Left colon (tissue), 2 donors: ENCODE measurements at places on chromosomes 7 and 10.

GRCh38 chr7:144470078-144470477 is 66.6 kb upstream of the NOBOX start:
- no peak for DNase-seq

DNA sequence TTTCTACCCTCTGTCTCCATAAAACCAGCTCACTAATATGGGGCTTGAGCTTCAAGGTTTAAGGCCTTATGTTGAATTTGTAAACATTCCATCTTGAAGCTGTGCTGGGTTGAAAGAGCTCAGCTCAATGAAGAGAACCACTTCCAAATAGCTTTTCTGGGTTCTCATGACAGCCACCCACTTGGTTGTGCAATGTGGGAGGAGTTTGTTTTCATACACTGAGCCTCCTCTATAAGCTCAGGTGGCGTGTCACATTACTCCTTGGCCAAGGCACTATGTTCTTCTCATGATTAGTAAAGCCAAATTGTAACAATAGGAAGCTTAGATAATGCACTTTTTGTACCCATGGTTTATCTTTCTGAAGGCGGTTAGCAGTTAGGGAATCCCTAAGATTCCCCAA is 265.6 kb downstream of the PTEN start:
- no peak for DNase-seq

DNA sequence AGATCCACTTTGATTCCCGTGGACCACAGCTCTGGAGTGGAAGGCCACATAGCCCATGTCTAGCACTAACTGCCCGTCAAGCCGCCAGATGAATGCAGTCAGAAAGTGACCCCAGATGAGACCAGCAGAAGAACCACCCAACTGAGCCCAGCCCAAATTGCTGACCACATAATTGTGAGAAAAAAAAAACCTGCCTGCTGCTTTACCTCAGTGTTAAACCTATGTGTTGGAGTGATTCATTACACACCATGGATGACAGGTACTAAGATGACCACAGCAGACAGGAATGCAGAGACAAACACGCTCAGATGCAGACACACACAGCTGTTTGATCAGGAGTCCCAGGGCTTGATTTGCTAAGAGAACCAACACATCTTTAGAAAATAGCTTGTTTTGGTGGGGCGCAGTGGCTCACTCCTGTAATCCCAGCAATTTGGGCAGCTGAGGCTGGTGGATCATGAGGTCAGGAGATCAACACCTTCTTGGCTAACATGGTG is 168.1 kb upstream of the PPP2R2D start:
- DNase-seq, result no peak

DNA sequence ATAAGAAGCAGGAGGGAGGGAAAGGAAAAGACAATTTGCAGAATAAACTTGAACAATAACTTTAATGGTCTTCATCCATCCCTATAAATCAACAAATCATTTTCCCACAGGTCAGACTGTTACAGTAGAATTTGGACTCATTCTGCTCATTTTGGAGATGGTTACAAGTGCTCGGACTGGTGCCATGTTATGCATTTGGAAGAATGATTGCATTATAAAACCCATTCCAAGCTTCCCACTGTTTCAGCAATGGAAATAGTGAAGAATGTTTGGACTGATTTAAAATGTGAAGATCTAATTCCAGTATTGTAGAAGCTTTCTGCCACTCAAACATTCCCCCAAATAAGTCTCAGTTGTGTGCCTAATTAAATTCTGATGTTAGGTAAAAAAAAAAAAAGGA is 99.7 kb upstream of the ZEB1 start:
- DNase-seq, result no peak

GRCh38 chr7:102897856-102898531 is 14.8 kb upstream of the LRRC17 start:
- DNase-seq, result no peak

- no peak for DNase-seq
Measured at GRCh38 chr7:68604541-68604940, 993.7 kb upstream of the AUTS2 start.

- DNase-seq, result no peak
Measured at GRCh38 chr7:144723301-144723700, 112.6 kb downstream of the TPK1 start.

- DNase-seq, result no peak
Measured at GRCh38 chr7:132545756-132546155, 30.5 kb downstream of the PLXNA4 start.

- no peak for DNase-seq
Measured at GRCh38 chr7:158067219-158067930, 520.2 kb downstream of the PTPRN2 start.

DNA sequence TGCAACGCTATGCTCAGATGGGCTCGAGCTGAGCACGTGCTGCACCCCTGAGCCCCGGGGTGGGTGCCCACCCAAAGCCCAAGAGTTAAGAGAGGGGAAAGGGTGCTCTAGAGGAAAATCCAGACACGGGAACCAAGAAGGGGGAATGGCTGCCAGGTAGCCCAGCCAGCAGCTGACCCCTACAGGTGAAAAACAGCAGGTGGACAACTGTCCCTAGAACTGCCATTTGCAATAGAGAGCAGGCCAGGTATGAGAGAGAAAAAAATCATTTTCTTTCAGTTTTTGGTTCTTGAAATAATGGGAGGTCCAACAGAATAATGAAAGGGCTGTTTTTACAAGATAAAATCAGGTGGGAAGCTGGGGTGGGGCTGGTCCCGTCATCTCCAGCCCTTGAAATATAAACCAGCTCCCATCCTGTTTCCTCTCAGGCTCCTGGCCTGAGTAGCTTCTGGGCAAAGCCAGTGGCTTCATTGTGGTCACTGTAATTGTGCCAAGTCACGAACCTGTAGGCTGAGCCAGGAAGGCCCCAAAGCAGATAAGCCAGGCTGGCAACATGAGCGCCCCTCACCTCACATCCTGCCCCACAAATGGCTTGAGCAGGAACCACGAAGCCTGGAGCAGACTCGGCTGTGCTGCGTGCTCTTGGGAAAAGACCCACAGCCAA is 257.8 kb downstream of the SNX10 start:
- no peak for DNase-seq

DNA sequence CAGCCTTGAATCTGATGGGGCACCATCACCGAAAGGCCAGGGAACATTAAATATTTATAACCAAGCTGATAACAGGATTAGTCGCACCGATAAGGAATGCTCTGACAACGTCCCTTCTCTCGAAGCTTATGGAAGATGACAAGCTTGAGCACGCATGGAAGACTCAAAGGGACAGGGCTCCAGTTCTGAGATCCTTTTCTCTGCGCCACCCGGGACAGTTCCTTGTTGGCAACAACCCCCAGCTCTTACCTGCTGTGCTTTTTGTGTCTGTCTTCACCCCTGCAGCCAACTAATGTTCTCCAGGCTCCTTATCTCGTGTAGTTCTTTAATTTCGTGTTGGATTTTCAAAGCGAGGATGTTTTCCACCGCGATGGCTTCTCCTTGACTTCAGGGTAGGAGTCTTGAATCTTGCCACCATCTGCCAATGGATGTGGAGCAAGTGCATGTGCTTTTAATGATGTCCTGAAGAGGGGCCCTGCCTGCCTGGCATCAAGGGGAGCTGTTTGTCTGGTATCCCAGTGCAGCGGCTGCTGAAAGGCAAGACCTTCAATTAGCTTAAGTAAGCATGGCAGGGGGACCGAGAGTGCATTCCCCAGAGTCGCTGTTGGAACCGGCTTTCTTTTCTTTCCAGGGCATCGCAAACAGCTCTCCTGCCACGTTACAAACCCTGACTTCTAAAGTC is 354 bp upstream of the FERD3L start:
- DNase-seq, result no peak

GRCh38 chr7:131869169-131869844 is 312.9 kb upstream of the PODXL start:
- no peak for DNase-seq

GRCh38 chr7:69908454-69908853 is 310.2 kb downstream of the AUTS2 start:
- no peak for DNase-seq

DNA sequence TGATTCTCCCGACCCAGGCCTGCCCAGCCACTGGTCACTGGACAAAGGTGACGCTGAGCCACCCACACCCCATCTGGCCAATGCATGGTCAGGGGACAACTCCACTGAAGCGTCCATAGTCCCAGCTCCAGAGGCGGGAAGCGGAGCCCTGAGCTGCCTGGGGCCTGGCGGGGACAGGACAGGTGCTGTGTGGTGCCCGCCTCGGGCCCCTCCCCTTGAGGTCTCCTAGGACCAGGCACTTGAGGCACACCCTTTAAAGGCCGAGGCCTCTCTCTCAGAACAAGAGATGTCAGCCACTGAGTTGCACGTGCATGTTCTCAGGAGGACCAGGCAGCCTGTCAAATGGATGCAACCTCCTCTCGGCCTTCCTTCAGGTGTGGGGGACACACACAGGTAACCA is 52.5 kb upstream of the PPP2R2D start:
- no peak for DNase-seq

DNA sequence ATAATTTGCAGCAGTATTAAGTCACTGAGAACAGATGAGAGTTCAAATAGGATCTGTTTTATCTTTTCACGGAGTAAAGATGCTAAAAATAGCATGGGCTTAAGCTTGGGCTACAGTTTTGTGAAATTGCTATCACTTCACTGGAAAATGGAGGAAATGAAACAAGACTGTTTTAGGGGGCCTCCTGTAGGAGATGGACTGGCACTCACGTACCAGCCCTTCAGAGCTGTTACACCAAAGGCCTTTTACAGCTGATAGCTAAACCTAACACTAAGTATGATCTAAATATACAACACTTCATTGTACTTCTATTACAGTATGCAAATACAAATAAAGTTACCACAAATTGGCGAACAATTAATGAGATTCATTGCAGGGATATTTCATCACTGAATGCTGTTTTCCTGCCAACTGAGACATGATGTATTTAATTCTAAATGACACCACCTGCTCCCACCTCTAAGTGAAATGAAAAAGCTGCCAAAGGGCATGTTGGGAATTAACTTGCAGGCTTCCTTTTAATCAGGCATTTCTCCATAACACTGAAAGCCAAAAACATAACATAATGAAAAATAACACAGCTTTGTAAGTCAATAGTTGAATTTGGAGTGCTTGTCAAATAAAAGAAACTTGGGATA is 304.5 kb upstream of the LRRN3 start:
- DNase-seq, result no peak

DNA sequence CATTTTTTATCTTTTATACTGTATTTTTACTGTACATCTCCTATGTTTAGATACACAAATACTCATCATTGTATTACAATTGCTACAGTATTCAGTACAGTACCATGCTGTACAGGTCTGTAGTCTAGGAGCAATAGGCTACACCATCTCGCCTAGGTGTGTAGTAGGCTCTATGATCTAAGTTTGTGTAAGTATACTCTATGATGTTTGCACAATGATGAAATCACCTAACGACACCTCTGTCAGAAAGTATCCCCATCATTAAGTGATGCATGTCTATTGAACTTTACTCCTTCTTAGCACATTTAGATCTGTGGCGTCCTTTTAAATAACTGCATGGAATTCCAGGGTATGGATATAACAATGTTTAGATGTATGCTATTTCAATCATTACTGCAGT is 112.0 kb downstream of the SNX10 start:
- no peak for DNase-seq

GRCh38 chr10:120514035-120514620 is 57.1 kb downstream of the PLPP4 start:
- DNase-seq, result peak; percentile 44

DNA sequence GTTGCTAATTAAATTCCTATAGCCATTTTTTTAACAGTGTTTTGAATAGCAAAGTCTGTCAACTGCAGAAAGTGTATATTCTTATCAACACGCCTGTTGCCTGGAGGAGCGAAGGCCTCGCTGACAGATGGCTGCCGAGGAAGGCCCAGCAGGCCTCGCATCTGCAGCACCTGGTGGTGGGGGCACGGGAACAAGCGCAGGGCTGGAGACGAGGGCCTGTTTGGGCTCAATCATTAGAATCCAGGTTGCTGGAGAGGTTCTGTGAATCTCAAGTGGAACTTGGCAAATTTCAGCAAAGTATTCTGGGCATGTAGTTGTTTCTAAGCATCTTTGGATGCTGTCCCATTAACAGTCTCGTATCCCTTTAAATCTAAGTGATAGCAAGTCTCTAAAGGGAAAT is 66.1 kb upstream of the FAM204A start:
- no peak for DNase-seq

- DNase-seq, result no peak
Measured at GRCh38 chr10:47081264-47081663, 170.0 kb downstream of the PTPN20 start.

DNA sequence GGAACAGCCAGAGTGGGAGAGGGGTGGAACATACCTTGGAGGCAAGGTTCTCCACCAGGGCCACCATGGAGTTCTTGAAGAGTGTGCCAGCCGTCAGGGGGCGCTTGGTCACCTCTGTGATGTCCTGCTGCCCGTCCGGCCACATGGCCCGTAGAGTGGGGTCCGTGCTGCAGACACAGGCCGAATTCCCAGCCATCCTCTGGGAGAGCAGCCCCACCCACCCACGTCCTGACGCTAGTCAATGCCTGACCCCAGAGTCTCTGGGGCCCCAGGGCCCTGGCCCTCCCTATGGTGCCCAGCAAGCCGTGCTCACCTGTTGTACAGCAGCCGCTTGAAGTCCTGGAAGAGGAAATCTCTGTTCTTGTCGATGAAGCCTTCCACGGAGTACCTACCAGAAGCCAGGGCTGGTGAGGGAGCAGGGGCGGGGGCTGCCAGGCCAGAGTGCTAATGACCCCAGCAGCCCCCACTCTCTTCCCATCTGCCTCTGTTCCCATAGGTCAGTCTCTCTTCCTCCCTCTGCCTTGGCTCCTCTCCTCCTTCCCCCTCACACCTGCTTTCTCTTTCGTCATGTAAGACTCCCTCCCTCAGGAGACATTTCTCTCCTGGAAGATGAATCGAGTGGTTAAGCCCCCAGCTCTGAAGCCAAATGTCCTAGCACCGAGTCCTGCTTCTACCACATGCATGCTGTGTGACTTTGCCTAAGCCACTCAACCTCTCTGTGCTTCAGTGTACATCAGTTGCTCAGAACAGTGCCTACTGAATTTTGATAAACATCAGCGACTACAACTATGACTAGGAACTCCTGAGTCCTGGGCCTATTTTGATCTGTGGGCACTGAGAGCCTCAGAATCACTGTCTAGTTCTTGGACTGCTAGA is 11.0 kb downstream of the MYO1G start:
- DNase-seq, result no peak

DNA sequence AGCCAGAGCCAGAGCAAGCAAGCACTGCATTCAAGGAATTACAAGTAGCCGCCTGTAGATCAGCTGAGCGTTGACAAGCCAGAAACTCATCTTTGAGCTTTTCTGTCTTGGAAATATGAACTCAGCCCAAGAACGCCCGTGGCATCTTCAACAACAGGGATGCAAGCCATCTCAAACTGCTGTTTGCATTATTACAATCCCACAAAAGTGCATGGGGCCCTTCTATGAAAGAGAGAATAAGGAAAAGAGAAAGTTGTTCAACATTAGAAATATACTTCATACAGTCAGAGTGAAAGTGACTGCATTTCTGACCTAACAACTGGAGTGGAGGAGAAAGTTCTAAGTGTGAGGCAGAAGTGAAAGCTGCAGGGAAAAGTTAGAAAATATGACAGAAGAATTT is 6.5 kb downstream of the SGCE start:
- no peak for DNase-seq

GRCh38 chr7:147653456-147653855 is 937.1 kb upstream of the C7orf33 start:
- DNase-seq, result no peak

- no peak for DNase-seq
Measured at GRCh38 chr10:117477961-117478670, 64.4 kb upstream of the EMX2 start.

GRCh38 chr7:75861636-75862035 is 17.2 kb upstream of the RHBDD2 start:
- no peak for DNase-seq

GRCh38 chr7:137846549-137846826 is 286 bp downstream of the DGKI start:
- DNase-seq, result no peak

GRCh38 chr7:50229964-50230363 is 74.6 kb upstream of the IKZF1 start:
- no peak for DNase-seq
